ENCODE measurements at places on chromosomes 2 and 18. TPM values are rescaled to one million over a fixed set of nuclear protein-coding genes. Genes with fewer than 3 reads are reported as not detected.

GRCh38 chr2:212712991-212713390 lies 174.4 kb upstream of the ERBB4 start:
- no peak for DNase-seq

GRCh38 chr2:128406736-128407554 lies 88.3 kb upstream of the HS6ST1 start:
- DNase-seq: no peak

DNA sequence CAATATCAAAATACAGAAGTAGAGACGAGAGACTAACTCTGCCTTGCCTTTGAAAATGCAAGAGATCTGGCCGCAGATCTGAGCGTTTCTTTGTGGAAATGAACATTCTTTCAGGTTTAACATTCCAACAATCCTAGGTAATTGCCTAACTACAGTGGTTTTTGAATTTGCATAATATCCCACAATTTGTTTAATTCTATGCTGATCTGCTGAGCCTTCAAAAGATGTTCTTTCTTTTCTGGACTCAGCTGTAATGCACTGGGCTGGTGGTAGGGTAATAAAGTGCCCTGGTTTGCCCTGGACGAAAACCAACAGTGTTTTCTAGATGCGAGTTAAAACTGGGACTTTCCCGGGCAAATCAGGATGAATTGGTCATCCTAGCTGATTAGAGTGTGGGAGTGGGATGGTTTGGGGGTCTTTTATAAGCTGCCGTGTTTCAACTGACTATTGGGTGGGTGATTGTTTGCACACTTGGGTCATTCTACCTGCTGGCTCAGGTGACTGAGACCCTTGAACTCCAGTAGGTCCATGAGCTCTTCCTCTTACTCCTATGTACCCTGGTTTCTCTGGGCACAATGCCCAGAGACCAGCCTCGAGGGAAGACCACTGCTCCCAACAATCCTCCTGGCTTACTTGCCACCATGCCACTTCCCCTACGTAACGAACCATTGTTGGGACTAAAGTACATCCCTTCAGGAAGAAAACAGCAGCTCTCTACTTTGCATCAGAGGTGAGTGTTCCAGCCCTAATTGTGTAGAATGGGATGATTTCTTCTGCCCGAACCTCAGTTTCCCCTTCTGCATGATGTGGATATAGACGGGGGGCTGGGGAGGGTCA lies 3.4 kb upstream of the PAX8 start:
- DNase-seq: no peak

- no peak for DNase-seq
Measured at GRCh38 chr2:224357098-224357901, 44.6 kb downstream of the FAM124B start.

Gene KCNG2
- 0.25 TPM for polyA plus RNA-seq

All from left lung (tissue), 14 donors.